ENCODE measurements at places on chromosomes 16 and 17. TPM values are rescaled to one million over a fixed set of nuclear protein-coding genes. Genes with fewer than 3 reads are reported as not detected.

DNA sequence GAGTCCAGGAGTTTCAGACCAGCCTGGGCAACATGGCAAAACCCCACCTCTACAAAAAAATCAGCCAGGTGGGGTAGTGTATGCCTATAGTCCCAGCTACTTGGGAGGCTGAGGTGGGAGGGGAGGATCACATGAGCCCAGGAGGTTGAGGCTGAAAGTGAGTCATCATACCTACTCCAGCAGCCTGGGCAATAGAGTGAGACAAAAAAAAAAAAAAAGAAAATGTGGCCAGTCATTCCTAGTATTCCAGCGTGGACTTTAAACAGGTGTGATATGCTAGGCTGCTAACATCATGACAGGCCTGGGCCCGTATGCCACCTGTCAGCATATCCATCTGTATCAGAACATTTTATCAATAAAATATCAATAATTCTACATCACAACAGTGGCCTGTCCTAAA is 143.3 kb downstream of the AATF start:
- DNase-seq = no peak

- DNase-seq = peak; percentile 70
Measured at GRCh38 chr16:87062569-87063442, 254.4 kb downstream of the C16orf95 start.

GRCh38 chr16:1790611-1791255 is 2.8 kb downstream of the IGFALS start:
- DNase-seq = no peak

- DNase-seq = no peak
Measured at GRCh38 chr16:66605979-66606751, 1.7 kb downstream of the CMTM3 start.

GRCh38 chr17:77383613-77384608 is 243.1 kb downstream of the SEC14L1 start:
- DNase-seq = no peak

DNA sequence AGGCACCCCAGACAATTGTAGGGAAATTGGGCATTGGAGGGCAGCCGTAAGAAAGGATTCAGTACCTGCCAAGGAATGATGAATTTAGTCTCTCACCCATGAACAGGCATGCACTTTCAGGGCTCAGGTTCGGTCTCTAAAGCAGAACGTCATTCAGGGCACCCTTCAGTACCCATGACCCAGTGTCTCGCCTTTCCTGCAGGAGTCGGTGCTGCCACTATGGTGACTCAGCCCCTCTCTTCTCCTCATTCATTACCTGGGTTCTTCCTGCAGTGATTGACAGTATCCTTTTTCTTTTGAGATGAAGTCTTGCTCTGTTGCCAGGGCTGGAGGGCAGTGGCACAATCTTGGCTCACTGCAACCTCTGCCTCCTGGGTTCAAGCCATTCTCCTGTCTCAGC is 8.4 kb downstream of the SOST start:
- no peak for DNase-seq

GRCh38 chr16:9658164-9658563 is 524.1 kb downstream of the GRIN2A start:
- DNase-seq = no peak

DNA sequence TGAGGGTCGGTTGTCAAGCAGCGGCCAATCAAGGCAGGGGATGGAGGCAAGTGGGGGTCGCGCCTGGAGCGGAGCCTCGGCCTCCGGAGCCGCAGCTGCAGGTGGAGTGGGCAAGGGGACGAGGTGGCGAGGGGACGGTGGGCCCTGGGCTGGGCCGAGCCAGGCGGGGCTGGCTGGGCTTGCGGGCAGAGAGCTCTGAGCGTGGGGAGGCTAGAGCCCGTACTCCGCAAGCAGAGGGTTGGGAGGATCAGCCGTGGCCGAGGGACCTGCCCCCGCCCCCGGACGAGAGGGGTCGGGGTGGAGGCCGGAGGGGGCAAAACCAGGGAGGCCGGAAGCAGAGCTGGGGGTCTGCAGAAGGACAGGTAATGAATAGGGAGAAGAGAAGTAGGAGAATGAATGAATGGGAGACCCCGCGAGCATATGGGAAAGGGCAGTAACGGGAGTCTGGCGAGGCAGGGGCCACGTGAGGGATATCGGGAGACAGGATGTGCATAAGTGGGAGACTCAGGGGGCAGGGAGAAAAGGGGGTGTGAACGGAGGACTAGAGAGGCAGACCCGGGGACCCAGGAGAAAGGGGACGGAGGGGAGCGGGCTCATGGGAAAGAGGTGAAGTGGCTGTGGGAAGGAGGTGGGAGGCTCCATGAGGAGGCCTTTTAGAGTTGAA is at the start of gene KATNB1:
KATNB1 (plus strand) TSS at position 16 of the 664 bp plus-strand sequence. CDS start 1,474 bp downstream, outside the sequence.
- DNase-seq = no peak

- no peak for DNase-seq
Measured at GRCh38 chr16:80056324-80056723, 455.8 kb upstream of the MAF start.

- DNase-seq = no peak
Measured at GRCh38 chr17:8865811-8866210, 1.7 kb downstream of the PIK3R6 start.

- no peak for DNase-seq
Measured at GRCh38 chr17:74833501-74834377, 25.9 kb downstream of the GRIN2C start.

GRCh38 chr17:64499805-64500486 is 3.1 kb upstream of the POLG2 start:
- DNase-seq = no peak

DNA sequence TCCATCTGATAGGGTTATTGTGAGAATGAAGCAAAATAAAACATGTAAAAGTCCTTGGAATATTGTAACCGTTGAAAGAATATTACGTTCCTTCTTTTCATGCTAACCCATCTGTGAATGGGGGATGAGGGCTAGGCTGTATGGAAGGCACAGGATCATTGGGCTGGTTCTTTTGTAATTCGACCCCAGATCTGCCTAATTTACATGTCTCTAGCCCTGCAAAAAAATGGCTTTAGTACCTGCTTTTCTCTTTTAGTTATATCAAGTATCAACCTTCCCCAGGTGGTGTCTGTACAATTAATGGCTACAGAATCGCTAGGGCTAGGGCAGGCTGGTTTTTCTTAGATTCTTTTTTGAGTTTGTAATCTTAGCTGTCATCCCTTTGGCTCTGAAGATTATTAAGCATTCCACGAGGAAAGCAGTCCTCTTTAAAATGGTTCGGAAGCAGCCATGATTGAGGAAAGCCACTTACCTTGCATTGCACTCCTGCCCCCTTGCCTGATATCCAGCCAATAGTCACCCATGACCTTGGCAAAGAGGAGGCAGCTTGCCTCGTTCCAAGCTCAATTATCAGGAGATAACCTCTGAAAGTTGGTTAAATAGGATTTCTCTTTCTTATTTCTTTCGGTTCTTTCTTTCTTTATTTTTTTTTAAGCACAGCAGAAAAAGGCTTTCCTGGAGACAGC is 153.9 kb upstream of the ZKSCAN2 start:
- DNase-seq = no peak

DNA sequence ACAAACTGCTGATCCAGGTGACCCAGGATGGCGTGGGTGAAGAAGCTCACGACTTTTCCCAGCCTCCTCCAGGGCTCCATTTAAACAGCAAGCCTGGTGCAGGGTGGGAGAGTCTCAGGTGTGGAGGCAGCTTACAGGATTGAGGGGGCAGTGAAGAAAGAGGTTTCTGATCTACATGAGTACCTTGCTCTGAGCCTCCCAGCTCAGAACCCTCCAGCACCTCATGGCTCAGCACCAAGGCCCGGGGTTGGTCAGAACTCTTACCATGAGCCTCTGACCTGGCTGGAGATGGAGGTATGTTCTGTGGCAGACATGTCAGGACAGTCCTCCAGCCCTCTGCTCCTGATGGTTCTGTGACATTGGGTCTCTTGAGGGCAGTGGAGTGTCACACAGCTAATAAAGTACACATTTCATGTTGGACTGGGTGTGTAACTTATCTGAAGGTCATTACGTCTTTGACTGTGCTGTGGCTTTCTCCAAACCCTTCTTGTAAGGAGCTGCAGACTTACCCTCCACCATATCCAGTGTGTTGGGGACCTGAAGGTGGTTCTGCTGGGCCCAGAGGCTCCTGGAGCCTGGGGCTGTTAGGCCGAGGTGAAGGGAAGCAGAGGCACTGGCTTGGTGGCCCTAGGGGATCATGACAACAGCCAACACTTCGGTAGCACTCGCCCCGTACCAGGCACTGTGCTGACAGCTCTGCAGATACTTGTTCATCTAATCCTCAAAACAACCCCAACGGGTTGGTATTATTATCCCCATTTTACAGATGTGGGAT is 3.8 kb upstream of the DCAF7 start:
- DNase-seq = no peak

GRCh38 chr17:79242873-79243602 is 168.4 kb downstream of the ENGASE start:
- DNase-seq = no peak

DNA sequence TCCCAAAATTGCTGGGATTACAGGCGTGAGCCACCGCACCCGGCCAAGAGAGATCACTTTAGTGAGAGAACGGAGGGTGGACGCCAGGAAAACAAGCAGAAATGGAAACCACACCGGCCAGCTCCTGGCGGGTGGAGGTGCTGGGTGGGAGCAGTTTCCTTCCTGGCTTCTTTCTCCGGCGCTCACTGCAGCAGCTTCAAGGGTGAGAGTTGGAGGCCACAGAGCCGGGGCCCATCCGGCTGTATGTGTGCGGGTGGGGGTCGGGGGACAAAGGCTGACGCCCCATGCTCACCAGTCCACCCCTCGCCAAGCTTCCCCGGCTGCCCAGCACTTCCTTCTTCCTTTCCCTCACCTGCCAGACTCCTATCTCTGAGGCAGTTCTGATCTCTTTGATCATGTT is 13.5 kb upstream of the BHLHA9 start:
- no peak for DNase-seq

- DNase-seq = no peak
Measured at GRCh38 chr17:8966926-8967325, 1.4 kb upstream of the PIK3R5 start.

- DNase-seq = no peak
Measured at GRCh38 chr17:41308251-41308917, 725 bp downstream of the KRTAP16-1 start.

GRCh38 chr17:49509588-49509917 is 14.5 kb downstream of the NGFR start:
- no peak for DNase-seq

GRCh38 chr17:10775058-10775457 is 28.8 kb downstream of the TMEM238L start:
- no peak for DNase-seq

Gene CCDC144A
- polyA plus RNA-seq = 2.5 TPM

Gene CDRT15
- polyA plus RNA-seq = not detected

Gene TM4SF5
- polyA plus RNA-seq = 1.2 TPM

Gene PPY
- polyA plus RNA-seq = not detected

Gene C1QTNF8
- not detected for polyA plus RNA-seq
